ENCODE measurements at places on chromosomes 12 and 14.

- DNase-seq = peak; percentile 4
These were observed 81.7 kb downstream of the TNFAIP2 start for GRCh38 chr14:103204852-103205540.

DNA sequence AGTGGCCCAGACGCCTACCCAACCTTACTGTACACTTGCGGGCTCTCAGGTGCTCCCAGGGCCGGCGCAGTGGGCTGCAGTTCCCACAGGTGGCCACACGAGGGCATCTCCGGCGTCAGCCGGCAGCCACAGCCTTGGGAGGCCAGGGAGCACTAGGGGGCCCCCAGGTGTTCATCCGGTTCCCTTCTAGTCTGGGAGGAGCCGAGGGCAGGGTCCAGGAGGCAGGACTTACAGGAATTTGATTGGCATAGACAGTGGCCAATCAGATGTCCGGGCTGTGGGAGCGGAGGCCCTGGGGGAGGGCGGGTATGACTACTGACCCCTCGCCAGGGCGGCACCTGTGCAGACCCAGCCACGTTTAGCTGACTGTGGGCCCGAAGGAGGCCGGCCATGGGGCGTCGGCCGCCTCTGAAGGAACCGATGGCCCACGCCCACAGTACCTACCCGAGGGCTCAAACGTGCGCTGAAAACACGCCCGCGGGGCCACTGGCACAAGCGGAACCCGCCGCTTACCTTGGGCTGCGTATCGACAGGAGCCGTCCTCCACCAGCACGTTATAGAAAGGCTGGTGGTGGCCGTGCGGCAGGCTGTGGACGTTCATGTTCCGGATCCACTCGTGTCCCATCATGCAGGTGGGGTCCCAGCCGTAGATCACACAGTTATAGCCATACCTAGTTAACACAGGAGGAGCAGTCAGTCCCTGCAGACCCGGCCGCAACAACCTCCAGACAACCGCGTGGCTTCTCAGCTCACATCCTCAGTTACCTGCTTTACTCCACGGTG lies 34.8 kb downstream of the FBXO21 start:
- DNase-seq = peak; percentile 80

DNA sequence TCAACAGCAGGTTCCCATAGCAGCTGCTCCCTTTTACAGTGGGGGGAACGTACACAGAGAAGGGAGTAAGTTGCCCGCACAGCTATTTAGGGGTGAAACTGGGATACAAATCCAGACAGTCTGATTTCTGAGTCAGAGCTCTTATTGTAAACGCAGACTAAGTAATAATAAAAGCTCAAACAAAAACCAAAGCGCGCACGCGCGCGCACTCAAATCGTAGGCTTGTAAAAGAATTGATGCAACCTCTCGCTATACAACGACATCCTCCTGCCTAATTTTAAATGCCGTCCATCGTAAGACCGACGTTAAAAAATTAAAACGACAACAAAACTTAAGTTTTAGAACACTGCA lies 747 bp upstream of the DACT1 start:
- DNase-seq = peak; percentile 47

- no peak for DNase-seq
These were observed 414.4 kb downstream of the DPF3 start for GRCh38 chr14:72479461-72479931.

DNA sequence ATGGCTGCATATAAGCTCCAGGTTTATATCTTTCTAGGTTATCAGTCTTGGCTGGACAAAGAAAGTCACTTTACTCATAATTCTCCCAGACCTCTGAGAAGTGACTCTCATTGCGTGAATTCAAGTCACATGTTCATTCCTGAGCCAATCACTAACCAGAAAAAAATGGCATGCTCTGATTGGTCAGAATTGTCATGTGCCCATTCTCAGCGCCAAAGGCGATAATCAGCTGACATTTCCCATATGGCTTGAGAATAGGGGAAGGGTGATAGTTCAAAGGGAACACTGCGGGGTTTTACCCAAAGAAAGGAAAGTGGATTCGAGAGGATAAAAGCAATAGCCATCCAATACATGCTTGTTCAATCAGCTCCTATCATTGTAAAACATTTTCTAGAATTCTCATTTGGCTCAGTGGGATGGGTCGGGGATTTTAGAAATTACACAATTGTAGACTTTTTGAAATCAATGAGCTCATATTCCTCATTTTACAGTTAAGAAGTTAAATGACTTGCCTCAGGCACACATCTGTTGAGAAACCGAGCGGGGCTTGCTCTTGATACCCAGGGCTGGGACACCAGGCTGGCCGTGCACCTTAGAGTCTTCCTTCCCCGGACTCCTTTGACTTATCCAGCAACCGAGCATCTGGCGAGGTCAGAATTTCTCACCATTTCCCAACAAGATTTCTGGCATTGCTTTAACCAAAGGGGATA lies 454.0 kb upstream of the TBX3 start:
- no peak for DNase-seq

DNA sequence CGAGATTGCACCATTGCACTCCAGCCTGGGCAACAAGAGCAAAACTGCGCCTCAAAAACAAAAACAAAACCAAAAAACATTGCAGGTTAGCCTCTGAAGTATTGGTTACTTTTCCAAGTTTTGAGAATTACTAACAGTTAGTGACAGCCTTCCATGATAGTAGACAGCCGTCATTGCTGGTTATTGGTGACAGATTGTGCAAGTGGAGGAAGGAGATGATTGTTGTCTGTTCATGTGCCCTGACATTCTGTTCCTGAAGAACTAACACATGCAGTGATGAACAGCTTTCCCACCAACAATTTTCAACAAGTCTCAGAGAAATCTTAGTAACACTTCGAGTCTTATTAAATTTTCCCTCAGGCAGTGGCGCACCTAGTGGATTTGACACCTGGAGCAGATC lies 89.3 kb upstream of the NAP1L1 start:
- no peak for DNase-seq

DNA sequence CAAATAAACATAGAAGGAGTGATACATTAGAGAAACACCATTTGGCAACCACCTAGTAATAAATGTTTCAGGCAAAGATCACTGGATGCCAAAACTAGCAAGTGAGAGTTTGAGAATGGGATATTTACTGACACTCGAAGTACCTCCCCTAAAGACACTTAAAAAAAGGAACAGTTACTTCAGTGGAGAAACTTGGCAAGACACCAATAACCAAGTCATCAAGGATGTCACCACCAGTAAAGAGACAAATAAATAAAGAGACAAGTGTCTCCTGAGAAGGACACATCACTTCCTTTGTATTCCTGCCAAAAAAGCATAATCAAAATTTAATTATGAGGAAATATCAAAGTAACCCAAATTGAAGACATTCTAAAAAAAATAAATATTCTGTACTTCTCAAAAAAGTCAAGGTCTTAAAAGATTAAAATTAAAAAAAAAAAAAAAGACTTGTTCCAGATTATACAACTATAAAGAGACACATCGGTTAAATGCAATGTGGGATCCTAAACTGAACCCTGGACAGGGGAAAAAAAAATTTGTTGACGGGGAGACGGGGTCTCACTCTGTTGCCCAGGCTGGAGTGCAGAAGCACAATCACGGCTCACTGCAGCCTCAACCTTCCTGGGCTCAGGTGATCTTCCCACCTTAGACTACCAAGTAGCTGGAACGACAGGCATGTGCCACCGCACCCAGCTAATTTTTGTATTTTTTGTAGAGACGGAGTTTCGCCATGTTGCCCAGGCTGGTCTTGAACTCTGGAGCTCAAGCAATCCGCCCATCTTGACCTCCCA lies 26.4 kb downstream of the TM7SF3 start:
- no peak for DNase-seq

DNA sequence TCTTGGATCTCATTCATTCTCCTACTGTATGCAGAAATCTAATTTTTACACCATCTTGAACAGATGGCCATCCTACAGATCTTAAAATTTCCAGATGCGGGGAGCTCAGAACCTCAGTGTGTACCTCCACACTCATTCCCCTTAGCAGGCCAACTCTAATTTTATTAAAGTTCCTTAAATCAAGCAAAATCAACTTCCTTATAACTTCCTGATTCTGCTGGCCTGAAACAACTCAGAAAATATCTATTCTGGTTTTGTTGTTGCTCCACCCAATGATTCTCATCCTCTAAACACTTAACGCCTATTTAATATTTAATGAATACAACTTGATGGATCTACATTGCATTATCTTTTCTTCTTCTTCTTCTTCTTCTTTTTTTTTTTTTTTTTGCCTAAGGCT lies 3.1 kb downstream of the EMP1 start:
- no peak for DNase-seq

DNA sequence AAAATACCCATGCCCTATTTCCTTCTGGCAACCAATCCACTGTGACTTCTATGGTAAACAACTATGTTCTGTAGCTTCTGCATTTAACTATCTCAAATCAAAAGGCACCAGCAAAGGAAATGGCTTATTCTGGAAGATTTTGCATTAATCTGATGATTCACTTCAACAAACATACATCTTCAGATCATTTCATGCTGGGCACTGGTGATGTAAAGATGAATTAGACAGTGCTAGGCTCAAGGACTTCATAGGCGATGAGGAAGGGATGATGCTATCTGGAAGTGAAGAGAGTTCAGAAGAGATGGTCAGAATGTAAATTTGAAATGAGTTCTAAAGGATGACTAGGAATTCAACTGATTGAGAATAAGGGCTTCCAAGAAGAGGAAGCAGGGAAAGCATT lies 363.3 kb downstream of the PAWR start:
- no peak for DNase-seq

DNA sequence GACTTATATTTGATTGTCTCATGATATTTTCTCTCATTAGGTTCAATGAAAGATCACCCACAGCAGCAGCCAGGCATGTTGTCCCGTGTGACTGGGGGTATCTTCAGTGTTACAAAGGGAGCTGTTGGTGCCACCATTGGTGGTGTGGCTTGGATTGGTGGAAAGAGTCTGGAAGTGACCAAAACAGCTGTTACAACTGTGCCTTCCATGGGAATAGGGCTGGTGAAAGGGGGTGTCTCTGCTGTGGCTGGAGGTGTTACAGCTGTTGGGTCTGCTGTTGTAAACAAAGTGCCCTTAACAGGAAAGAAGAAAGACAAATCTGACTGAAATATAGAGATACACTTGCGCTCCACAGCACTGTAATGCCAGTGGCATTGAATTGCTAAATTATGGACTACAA lies 15.4 kb downstream of the TMEM263 start:
- no peak for DNase-seq

- DNase-seq = no peak
These were observed 106.7 kb downstream of the CRADD start for GRCh38 chr12:93783832-93784231.

- DNase-seq = peak; percentile 72
These were observed 162.2 kb upstream of the EGLN3 start for GRCh38 chr14:34113005-34113511.

DNA sequence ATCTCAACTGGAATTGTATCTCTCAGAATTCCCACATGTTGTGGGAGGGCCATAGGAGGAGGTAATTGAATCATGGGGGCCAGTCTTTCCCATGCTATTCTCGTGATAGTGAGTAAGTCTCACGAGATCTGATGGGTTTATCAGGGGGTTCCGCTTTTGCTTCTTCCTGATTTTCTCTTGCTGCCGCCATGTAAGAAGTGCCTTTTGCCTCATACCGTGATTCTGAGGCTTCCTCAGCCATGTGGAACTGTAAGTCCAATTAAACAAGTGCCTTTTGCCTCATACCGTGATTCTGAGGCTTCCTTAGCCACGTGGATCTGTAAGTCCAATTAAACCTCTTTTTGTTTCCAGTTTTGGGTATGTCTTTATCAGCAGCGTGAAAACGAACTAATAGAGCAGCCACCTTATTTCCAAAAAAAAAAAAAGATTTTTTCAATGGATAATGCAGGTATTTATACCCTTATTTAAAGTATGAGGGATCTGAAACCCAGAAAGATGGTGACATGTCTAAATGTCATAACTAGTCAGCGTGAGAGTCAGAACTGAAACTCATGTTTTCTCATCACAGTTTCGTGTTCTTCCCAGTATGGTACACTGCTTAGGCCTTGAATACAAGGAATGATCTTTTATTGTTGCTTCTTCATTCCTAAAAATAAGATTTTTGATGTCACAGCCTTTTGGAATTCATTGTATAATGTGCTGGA lies 89.6 kb downstream of the ERC1 start:
- DNase-seq = no peak

GRCh38 chr12:49470986-49471385 lies 67.8 kb upstream of the KCNH3 start:
- no peak for DNase-seq

- peak; percentile 89 for DNase-seq
These were observed 2.6 kb upstream of the BCL11B start for GRCh38 chr14:99274346-99275221.

- no peak for DNase-seq
These were observed 111.8 kb downstream of the PRIMA1 start for GRCh38 chr14:93676416-93676958.

GRCh38 chr14:98028162-98028561 lies 1231.0 kb downstream of the VRK1 start:
- peak; percentile 1 for DNase-seq

GRCh38 chr12:619346-619745 lies 43.9 kb downstream of the NINJ2 start:
- DNase-seq = no peak

DNA sequence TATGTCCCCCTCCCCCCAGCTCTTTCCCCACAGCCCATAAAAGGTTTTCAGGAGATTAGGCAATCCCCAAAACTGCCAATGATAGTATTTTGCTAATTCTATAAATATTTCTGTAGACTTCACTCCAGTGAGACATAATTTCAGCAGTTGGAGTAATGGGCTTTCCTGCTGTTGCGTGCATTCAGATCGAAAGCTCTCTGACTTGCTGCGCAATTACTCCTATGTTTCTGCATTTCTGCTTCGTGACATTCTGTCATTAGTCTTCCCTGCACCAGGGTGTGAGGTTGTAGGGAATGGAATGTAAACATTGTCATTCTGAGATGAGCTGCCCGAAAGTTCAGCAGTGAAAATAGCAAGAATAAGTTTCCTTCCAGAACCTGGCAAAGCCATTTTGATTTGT lies 58.2 kb downstream of the SAMD4A start:
- DNase-seq = no peak

DNA sequence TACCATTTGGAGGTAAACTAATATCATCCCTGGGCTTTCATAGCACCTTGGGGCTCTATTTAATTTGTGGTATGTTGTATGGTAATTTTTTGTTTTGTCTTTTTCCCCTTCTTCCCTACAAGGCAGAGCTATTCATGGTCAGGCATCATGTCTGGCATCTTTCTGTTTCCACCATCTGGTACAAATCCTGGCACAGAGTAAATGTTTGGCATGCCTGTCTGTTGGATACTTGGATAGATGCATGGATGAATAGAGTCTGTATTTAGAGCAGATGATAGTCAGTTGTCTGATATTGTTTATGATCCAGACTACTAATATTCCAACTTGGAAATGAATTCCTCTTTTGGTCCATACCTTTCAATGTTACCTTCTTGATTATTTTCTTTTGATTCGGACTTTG lies 139.8 kb downstream of the NEDD1 start:
- DNase-seq = no peak

DNA sequence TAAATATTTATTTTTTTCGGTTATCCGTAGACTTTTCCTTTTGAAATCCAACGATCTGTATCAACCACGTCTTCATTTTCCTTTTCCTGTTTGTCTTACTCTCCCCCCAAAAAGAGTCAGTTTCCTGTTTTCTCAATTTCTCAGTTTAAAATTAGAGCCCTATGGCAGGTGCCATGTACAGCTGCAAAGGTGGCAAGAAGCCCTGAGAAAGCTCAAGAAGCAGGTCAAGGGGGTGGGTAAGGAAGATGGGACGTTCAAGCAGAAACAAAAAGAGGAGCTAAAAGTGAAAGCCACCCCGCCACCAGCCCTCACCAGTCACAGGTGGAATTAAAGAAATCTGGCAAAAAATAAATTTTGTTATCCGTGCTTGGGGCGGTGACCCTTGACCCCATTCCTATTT lies 26.7 kb downstream of the SLC35E3 start:
- no peak for DNase-seq

- no peak for DNase-seq
These were observed 206.5 kb downstream of the STXBP6 start for GRCh38 chr14:24843494-24843893.

Measured in mammary epithelial cell (primary cell).